ENCODE measurements at places on chromosomes 6 and 20. TPM values are rescaled to one million over a fixed set of nuclear protein-coding genes. Genes with fewer than 3 reads are reported as not detected.

The PTCRA gene
- not detected for total RNA-seq

The NOTCH4 gene
- total RNA-seq = 0.85 TPM

The UBD gene
- not detected for total RNA-seq

The PSMA7 gene
- total RNA-seq = 342 TPM

The PRRT1 gene
- total RNA-seq = 0.18 TPM

The PLAGL1 gene
- total RNA-seq = 11.4 TPM

The MYLK2 gene
- total RNA-seq = under 0.01 TPM

The TSPO2 gene
- not detected for total RNA-seq

The DOP1A gene
- total RNA-seq = 26.5 TPM

The CD24 gene
- 0.57 TPM for total RNA-seq

The CNBD2 gene
- total RNA-seq = 1.6 TPM

The VSX1 gene
- total RNA-seq = not detected

The VARS1 gene
- total RNA-seq = 36.0 TPM

The SMLR1 gene
- total RNA-seq = not detected

The MARCKS gene
- total RNA-seq = 74.1 TPM
